ENCODE measurements at places on chromosomes 5 and 9.
A peak's percentile ranks its signal among the peaks of the same experiment; 100 is the strongest.

DNA sequence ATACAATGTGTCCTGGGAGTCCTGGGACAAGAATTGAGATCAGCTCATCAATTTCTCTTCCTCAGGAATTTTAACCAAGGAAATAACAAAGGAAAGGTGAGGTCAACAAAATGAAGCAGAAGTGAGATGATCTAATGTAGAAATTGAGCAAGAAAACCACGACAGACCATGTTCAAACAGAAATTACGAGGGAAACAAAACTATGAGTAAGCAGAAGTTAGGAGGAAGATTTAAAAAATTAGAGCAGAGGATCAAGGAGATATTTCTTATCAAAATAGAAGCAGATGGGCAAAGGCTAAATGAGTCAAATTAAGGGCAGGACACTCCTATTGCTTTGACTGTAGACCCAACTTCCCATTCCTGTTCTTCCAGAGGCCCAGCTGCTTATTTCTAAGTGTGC is 97.4 kb downstream of the HINT1 start:
- DNase-seq = no peak

DNA sequence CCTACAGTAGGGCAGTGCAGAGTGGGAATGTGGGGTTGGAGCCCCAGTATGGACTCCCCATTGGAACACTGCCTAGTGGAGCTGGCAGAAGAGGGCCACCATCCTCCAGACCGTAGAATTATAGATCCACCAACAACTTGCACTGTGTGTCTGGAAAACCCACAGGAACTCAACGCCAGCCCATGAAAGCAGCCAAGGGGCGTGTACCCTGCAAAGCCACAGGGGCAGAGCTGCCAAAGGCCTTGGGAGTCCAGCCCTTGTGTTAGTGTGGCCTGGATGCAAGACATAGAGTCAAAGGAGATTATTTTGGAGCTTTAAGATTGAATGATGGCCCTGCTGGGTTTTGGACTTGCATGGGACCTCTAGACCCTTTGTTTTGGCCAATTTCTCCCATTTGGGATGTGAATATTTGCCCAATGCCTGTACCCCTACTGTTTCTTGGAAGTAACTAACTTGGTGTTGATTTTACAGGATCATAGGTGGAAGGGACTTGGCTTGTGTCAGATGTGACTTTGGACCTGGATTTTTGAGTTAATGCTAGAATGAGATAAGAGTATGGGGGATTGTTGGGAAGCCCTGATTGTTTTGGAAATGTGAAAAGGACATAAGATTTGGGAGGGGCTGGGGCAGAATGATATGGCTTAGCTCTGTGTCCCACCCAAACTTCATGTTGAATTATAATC is 266.8 kb downstream of the SEMA5A start:
- DNase-seq = no peak

DNA sequence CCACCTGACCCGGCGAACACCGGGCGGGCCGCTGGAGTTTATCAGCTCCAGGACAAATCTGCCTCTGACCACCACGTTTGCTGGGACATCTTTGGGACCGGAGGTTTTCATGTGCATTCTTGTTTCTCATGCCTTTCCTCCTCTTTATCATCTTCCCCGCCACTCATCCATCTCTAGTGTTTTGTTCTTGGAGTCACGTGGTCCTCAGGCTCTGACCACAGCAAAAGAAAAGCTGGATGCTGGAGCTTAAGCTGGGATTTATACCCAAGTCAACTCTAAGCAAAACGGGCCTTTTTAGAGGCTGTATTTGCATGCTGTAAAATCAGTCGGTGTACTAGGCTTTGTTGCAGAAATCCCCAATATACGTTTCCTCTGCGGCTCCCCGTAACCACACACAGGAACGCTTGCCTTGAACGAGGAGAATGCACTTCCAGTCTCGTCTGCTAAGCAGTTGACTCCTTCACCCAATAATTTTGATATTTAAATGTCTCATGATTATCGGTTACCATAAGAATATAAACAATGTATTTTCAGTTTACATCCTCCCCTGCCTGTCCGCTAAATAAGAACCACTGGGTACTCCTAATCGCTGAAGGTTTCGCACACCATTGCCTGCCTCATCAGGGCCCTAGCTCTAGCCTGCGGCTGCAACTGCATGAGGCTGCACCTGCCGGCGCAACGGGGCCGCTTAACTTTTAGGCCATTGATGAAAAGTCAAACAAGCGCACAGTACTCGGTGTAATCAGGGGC is 560 bp upstream of the NDUFS6 start:
- peak; percentile 59 for DNase-seq

DNA sequence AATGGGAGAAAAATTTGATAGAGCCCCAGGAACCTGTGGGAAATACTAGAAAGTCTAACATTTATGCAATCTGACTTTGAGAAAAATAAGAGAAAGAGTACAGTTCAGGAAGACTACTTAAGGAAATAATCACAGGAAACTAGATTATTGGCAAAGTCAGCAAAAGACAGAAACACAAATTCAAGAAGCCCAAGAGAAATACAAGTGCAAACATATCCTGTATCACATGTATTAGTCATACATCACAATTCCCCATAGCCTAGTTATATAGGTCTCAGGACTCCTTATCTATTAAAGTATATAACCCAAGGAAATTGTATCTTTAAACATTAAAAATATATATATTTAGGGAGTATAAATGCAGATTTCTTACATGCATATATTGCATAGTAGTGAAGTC is 100.8 kb downstream of the HOMER1 start:
- no peak for DNase-seq

- DNase-seq = no peak
Measured at GRCh38 chr5:8568858-8569257, 699.9 kb downstream of the MTRR start.

GRCh38 chr5:39274398-39275085 is 55.2 kb upstream of the FYB1 start:
- DNase-seq = no peak
